CD4-positive, alpha-beta T cell treated with Interleukin-21 for 1 hour (primary cell): ENCODE measurements at places on chromosomes 1 and 21.

- no peak for DNase-seq
Measured at GRCh38 chr1:2534687-2535441, 4.8 kb upstream of the HES5 start.

DNA sequence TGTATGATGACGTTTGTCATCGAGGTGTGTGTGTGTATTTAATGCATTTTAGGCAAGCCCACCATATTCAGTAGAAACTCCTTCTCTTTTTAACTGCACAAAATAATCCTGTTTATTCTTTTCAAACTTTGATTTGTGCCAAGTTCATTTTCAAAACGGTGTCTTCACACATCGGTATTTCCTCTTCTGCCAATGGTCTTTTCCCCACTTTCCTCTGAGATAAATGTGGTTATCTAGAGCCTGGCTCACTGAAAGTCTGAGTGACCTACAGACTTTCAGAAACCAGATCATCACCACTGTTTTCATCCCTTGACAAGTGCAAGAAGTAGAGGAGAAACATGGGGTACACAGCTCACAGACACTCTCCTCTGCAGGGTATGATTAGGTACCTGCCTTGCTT, 69.4 kb downstream of the GPATCH2 start:
- DNase-seq: no peak

DNA sequence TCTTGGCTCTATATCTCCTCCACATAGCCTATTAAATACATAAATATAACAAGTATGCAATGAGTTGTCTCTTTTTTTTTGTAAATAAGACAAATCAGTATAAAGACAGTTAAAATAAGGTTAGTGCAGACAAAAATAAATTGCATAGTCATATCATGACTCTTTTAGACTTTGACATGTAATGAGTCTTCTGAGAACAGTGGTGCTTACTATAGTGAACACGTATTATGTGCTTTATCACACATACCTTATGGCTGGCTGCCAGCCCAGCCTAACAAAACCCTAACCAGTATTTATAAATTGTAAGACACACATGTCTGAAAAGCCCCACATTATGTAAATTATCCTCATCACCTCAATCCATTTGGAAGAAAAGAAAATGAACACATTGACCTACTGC, 29.1 kb upstream of the F13B start:
- no peak for DNase-seq

DNA sequence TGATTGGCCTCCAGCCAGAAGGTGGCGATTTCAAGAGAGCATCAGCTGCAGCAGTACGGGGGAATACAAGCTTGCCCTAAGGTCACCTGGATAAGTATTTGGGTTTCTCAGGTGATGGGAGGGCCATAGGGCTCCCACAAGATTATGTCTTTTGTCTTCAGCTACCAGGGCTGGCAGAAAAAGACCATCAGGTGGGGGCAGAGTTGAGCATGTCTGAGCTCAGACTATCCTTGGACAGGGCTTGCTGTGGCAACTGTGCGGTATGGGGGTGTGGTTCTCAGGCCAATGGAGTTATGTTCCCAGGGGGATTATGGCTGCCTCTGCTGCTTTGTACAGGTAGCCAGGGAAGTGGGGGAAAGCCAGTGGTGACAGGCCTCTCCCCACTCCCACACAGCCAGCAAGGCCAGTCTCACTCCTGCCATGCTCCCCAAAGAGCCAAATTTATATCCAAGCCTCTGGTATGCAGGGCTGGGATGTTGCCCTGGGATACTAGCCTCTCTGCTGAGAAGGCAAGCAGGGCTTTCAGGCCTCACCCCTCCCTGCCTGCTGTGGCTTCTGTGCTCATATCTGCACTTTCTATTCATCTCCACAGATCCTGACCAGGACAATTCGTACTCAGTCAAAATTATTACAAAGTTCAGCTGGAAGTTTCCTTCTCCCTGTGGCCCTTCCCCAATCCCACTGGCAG, 26.6 kb upstream of the CD84 start:
- DNase-seq: no peak

GRCh38 chr1:20992322-20993056, 184.2 kb downstream of the EIF4G3 start:
- no peak for DNase-seq

DNA sequence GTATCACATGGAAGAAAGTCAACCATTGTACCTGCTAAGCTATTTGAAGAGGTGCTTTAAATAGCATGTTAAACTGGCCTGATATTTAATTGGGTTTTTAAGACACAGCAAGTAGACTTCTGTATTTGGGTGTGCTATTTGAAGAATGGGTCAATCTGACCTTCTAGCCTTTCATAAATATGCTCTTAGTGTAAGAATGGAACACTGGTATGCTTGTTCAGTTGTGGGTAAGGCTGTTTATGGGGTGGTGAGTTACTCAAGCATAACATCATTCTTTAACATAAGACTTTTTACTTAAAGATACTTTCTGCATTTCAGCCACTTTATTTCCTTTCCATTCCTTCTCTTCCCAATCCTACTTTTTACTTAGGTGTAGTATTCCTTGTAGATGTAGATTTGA, 21.4 kb downstream of the AHCYL1 start:
- no peak for DNase-seq

GRCh38 chr1:55877437-55878232, 662.5 kb upstream of the USP24 start:
- no peak for DNase-seq

DNA sequence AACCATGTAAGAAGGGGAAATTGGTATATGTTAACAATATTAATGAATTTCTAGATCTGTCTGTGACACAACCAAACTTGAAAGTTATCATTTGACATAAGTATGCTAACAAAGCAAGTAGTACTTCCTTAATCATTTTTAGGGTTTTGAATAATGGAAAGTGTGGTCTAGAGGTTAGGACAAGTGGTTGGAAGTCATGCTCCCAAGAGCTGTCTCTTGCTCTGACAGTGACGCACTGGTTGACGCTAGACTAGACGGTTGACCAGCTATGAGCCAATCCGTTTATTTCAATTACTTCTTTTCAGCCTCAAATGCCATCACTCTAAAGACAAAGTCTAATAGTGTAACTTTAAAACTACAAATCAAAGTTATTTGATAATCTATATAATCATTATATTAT, 20.7 kb upstream of the RGS1 start:
- no peak for DNase-seq

DNA sequence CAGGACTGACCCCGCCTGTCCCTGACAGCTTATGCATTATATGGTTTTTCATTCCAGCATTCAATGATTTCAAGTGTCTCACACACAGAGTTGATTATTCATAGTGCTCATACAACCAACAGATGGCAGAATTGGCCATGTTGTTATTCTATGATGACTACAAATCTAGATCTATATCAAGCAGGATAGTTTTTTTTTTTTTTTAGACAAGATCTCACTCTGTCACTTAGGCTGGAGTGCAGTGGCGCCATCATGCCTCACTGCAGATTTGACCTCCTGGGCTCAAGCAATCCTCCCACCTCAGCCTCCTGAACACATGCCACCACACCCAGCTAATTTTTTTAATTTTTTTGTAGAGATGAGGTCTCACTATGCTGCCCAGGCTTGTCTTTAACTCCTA, 40.1 kb upstream of the LRRC8D start:
- DNase-seq: peak; percentile 53

DNA sequence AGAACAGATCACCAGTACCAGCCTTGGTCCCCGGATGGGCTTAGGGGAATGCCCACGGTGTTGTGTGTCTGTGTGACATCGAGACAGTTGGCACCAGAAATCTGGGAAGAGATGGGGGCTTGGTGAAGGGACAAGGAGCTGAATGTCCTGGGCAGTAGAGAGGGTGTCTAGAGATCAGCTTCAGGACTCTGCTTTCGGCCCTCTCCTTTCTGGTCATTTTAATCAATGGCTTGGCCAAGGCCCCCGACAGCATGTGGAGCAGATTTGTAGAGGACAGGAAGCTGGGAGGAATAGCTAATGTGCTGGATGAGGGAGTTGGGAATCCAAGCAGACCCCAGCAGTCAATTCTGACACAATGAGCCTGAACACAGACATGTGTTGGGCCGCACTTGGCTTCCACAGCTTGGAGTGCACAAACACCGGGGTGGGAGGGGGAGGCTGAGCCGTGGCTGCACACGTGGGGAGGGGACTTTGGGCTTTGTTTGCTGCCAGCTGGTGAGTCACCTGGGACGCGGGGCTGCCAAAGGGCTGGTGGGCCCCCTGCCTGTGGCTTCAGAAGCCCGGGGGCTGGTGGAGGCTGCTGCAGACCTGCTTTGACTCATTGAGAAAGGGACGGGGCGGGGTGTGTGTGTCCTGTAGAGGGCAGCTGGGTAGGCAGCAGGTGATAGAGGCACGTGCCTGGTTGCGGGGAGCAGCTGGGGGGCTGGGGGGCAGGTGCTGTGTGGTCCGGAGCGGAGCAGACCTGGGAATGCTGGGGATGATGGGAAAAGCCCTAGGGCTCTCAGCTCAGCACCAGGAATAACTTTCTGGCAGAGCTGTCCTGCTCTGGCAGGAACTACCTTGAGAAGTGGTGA, 20.9 kb downstream of the SLC1A7 start:
- DNase-seq: no peak

- no peak for DNase-seq
Measured at GRCh38 chr1:211082824-211083223, 51.1 kb downstream of the KCNH1 start.

DNA sequence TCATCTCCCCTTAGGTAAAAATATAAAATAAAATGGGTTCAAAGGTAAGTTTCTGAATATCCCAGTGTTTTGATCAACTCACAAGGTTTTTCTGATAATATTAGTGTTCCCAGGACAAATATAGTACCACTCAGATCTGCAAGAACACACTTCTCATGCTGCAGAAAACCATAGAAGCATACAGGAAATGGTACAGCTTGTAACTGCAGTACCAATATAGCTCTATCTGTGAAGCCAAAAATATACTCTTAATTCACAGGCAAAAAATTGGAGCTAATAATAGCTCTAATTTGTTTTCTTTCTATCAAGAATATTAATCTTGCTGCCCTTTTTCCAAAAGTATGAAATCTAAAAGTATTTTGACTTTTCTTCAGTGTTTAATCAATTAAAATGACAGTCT, 13.2 kb downstream of the VPS45 start:
- no peak for DNase-seq

DNA sequence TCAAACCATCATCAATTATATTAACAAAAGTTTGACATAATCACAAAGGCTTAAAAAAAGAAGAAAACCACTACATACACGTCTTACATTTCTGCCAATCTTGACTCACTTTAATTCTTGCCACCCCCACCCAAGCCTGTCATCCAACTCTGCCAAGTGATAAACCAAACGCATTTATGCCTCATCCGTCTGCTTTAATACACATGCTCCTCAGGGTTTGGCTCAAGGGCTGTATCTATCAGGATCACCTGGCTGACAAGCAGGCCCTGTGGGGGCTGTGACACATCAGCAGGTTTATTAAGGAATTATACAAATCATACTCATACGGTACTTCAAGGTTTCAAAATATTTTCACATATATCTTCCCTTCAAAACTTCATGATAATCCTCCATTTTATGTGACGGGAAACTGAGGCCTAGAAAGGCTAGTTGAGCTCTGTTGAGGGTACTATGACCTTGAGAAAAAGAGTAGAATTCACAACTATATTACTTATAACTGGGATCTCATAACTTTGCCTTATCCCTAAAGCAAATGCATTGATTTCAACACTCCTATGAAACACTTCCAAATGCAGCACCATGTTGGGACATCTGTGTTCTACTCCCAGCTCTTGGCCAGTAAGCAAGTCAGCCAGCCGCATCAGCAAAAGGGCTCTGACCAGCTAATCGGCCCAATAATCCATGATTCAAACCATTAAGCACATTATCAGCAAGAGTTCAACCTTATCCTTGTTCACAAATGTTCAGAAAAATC, 8.7 kb downstream of the SORT1 start:
- no peak for DNase-seq
